ENCODE measurements at places on chromosomes 5 and 9. TPM values are rescaled to one million over a fixed set of nuclear protein-coding genes. Genes with fewer than 3 reads are reported as not detected.

The PRDM9 gene
- total RNA-seq = not detected

GRCh38 chr9:22216730-22217172 is 207.6 kb upstream of the CDKN2B start:
- H3K27me3 ChIP-seq = no peaks in the 10 kb centered on the region
- H3K4me1 ChIP-seq = no peaks in the 10 kb centered on the region
- H3K4me3 ChIP-seq = no peak overlapping the region

GRCh38 chr9:137924761-137925369 is 47.3 kb downstream of the CACNA1B start:
- H3K4me3 ChIP-seq = no peak overlapping the region
- no peak overlapping the region for H3K27ac ChIP-seq
- H3K36me3 ChIP-seq = no peaks in the 10 kb centered on the region
- no peak for DNase-seq
- no peaks in the 10 kb centered on the region for H3K4me1 ChIP-seq

DNA sequence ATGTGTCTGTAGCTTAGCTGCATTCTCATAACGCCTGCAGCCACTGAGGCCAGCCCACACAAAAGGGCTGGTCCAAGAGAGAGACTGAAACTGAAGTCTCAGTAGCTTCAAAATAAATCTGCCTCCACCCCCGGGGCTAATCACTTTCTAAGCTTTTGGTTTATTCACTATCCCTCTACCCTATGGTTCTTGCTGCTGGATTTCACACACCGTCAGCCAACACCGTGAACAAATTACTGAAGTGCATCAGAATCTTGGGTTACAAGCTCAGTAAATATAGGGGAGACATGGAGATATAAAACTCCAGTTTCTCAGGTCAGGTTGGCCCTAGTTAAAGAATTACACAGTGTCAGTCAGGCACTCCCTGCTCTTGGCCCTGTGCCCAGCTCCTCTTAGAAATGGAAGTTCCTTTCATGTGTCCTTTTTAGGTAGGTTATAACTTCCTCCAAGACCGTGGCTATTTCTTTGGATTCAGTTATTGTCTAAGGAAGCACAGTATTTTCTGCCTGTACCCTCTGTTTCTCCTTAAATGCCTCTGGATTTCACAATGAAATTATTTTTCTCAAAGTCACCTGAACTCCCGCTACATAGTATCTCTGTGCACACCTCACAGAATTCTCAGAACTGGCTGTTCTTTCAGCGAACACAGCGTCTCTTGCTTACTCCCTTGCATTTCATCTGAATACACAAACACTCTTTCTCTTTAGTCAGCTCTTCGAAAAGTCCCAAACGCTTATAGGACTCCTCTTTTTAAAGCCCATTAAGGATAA is 112.5 kb downstream of the FAM174A start:
- H3K36me3 ChIP-seq = no peaks in the 10 kb centered on the region
- no peaks in the 10 kb centered on the region for H3K27me3 ChIP-seq
- no peak overlapping the region for H3K4me3 ChIP-seq
- DNase-seq = peak; percentile 61
- H3K4me1 ChIP-seq = peaks cover 5% of the 10 kb centered on the region

- no peak overlapping the region for H3K27ac ChIP-seq
- H3K27me3 ChIP-seq = no peaks in the 10 kb centered on the region
- H3K4me1 ChIP-seq = no peaks in the 10 kb centered on the region
- DNase-seq = peak; percentile 9
Measured at GRCh38 chr9:3136686-3137346, 292.9 kb upstream of the PUM3 start.

DNA sequence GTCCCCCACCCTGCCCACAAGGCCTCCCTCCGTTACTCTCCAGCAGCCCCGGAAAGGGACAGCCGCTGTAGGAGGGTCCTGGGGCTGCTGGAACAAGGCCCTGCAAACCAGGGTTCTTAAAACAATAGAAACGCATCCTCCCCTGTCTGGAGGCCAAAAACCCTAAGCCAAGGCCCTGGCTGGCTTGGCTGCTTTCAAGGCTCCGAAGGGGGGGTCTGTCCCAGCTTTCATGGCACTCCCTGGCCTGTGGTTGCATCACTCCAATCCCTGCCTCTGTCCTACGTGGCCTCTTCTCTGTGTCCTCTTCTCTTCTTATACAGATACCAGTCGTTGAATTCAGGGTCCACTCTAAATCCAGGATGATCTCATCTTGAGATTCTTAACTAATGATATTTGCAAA is 7.4 kb upstream of the UBAC1 start:
- H3K4me3 ChIP-seq = no peak overlapping the region
- H3K4me1 ChIP-seq = peaks cover 27% of the 10 kb centered on the region
- no peaks in the 10 kb centered on the region for H3K36me3 ChIP-seq

Data from body of pancreas (tissue), 4 donors.